ENCODE measurements at places on chromosomes 3 and 15.

DNA sequence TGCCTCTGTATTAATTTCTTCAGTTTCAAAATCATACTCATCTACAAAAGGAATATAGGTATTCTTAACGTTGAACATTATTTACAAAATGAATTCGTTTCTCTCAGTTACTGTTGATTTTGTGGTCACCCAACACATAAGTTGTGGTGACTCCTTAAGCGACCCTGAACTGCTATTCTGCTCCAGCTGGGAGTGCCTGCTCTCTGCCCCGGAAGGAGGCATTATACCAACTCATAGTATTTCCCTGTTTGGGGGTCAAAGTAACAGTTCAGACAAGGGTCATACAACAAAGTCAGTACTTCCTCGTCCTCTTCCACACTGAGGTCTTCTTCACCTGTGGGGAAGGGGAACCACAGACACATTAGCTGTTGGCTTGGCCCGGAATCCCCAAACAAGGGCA lies 75.7 kb upstream of the FAM3D start:
- no peak for DNase-seq

GRCh38 chr3:123180791-123181190 lies 21.0 kb upstream of the SEC22A start:
- DNase-seq = no peak

GRCh38 chr15:42133886-42134502 lies 22.4 kb downstream of the PLA2G4F start:
- peak; percentile 82 for DNase-seq

GRCh38 chr3:30864836-30865235 lies 29.6 kb downstream of the GADL1 start:
- DNase-seq = no peak

DNA sequence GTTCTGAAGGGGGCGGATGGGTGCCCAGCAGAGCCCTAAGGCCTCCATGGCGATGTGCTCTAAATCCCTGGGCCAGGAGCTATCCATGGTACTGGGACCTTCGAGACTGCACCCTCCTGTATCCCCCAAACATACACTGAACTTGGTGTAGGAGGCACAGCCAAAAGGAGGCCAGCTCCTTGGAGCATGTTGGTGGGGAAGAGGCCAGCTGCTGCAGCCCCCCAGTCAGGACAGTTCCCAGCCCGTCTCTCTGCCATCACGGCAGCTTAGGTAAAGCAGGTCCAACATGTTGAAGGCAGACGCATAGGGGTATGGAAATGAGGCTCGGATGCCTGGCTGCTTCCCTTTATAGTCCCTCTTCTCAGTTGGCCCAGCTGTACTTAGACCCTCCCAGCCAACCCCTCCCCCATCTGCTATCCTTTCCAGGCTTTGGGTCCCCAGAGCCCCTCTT lies 1.8 kb downstream of the CAMKV start:
- peak; percentile 85 for DNase-seq

DNA sequence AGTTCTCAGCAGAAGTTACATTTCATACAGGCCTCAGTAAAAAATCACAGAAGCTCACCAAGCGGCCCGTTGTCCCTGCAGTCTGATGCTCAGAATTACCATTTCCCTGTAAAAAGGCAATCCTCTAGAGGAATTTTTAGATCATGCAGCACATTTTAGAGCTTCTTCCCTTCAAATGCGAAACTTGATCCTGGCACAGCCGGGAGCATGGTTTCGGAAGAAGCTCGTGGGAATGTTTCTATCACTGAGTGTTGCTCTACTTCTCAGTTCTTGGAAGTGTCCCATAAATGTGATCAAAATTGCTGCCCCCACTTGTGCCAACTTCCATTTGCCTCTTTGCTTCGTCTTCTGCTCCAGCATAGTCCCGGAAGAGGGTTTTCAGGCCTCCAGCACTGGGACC lies 3.8 kb upstream of the H1-8 start:
- DNase-seq = no peak

DNA sequence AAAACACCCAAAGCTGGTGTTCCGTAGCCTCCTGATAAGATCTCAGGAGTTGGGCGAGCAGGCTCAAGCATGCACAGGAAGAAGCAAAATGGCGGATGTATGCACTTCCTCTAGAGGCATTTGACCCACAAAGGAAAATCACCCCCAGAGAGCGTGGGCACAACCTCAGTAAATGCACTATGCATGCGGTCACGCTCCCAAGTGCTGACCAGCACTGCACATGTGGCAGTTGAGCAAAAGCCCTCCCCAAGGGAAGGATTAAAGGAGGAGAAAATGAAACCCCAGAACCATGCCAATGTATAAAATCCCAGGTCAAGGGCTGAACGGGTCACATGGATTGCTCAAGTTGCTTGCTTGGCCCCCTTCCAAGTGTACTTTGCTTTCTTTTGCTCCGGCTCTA lies 289.4 kb upstream of the IGF1R start:
- DNase-seq = no peak

DNA sequence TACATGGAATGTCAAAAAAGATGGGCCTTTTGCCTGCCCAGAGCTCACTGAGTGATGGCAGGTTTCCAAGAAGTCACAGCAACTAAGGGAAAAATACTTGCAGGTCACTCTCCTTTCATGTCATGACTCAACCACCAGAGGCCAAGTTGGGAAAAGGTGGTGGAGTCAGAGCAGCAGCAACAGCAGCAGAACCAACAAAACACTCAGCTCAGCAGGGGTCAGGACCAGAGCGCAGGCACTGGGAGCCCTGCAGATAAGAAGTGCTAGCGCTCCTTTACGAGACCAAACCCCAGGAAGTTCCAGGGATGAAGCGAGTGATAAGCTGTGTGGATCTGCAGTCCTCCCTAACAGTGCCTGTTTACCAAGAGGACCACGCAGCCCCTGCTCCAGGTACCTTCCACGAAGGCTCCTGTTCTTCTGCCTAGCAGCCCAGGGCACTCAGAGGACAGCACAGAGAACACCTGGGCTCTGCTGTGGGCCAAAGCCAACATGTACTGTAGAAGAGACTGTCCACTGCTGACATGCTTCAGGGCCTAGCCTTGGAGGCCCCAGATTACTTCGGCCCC lies 26.0 kb downstream of the POC1A start:
- peak; percentile 96 for DNase-seq

DNA sequence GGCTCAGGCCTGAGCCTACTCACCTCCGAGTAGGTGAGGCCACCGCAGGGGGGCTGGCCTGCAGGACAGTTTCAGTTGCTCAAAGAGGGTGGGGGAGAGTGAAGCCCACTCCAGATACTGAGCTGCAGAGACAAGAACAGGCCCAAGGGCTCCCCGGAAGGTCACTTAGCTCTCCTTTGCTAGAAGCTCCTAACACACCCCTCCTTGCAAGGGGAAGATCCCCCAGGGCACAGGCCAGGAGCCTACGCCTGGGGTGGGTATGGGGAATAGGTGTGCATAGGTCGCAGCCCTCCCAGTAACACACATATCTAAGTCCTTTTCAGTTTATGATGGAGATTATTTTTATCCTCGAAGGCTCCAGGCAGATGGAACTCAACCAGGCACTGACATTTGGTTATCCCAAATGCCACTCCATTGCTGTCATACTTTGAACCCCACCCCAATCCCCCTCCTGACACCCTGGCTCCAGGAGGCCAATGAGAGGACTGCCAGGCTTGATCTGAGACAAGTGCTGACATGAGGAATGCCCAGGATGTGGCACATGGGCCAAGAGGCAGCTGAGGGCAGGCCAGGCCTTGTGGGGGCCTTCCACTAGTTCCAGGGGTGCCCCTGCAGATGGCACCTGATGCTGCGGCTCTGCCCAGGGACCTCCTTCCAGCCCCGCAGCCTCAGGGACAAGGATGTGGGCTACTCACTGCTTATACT lies 1.1 kb upstream of the MUSTN1 start:
- DNase-seq = no peak

DNA sequence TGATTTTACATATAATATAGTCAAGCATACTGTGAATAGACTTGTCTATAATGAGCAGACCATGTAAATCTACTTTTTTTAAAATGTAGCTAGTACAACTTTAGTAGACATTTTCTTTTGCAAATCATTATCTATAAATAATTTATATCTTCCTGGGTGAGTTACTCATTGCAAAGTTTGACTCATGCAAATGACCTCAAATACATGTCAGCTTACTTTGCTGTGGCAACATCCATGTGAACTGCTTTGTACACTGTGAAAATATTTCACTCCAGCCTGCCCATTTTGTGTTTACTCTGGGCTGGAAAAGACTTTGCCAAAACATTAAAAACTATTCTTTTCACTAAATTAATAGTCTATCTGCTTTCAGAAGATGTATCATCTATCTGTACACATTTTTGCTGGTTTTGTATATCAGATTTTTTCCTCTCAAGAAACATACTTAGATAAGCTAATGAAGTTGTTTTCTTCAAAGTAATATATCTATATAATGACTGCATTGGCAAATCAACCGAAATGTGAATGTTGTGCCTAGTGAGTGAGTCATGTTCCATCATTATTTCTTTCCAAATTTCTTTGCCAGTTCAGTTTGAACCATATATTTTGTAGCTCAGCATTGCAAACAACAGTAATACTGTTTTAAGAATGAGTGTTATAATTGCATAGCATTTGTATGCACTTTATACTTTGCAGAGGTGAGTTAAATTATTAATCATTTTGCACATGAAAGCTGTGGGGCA lies 26.5 kb downstream of the IGSF10 start:
- no peak for DNase-seq

GRCh38 chr3:11908981-11909698 lies 62.5 kb upstream of the TAMM41 start:
- DNase-seq = no peak

- no peak for DNase-seq
These were observed 3.1 kb downstream of the ATP10A start for GRCh38 chr15:25859838-25860645.

- no peak for DNase-seq
These were observed 65.8 kb upstream of the PLCL2 start for GRCh38 chr3:16818945-16819344.

DNA sequence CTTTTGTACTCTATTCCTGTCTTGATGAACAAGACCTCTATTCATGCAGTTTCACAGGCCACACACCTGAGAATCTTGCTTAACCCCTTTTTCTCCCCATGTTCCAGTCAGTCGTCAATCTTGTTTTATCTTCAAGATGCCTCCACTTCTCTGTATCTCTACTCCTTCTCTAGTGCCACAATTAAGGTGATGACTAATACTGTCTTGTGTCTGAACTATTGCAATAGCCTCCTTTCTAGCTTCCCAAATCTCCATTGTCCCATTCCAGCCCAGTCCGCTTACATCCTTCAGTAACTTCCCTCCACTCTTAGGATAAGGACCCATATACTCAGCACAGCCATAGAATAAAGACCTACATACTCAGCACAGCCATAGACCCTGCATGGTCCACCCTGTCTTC lies 24.7 kb downstream of the CHST14 start:
- DNase-seq = no peak

GRCh38 chr15:66180531-66181097 lies 72.9 kb downstream of the MEGF11 start:
- DNase-seq = no peak

DNA sequence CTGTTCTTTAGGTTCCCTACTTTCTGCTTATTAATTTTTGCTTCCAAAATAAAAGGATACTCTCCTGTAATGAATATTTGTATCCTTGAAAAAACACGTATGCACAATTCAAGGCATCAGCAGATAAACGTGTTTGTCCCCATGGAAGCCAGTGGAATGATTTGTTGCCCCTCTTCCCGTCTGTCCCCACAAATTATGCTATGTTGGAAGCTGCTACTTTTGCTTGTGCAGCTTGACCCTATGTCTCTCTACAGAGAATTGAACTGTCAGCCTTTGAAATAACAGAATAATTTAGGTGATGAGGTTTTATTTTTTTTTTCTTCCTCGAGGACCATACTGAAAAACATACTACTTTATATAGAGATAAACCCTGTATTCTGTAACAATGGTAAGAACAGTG lies 401.5 kb upstream of the GOLIM4 start:
- no peak for DNase-seq

GRCh38 chr3:13598926-13599886 lies 50.3 kb downstream of the FBLN2 start:
- peak; percentile 61 for DNase-seq

- peak; percentile 44 for DNase-seq
These were observed 110.8 kb downstream of the TNIK start for GRCh38 chr3:171349392-171349791.

DNA sequence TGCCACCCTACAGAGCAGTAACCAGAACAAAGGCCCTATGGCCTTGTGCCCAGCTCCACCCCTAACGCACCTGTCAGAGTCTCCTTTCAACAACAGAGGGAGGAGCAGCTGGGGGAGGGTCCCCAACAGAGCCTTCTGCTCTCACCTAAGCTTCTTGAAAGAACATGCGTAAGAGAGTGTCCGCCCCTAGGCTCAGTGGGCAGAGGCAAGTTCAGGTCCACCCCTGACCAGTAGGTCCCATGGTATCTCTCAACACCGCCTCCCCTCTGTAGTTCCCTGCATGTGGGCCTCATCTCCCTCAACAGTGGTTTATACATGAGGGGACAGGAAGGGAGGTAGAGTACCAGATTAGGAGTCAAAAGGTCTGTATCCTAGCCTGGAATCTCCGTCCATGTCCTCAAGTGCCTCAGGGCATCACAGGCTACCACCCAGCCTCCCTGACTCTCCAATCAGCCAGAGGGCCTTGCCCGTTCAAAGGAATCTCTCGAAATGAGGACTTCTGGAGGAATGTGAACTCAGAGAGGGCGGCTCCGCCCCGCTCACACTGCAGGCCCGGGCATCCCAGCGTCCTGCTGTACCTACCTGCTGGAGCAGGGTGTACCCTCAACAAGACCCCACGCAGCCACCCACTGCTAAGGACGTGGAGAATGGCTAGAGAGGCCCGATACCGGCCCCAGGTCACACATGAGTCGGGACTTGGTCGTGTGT lies 680 bp downstream of the POC1A start:
- DNase-seq = peak; percentile 93

DNA sequence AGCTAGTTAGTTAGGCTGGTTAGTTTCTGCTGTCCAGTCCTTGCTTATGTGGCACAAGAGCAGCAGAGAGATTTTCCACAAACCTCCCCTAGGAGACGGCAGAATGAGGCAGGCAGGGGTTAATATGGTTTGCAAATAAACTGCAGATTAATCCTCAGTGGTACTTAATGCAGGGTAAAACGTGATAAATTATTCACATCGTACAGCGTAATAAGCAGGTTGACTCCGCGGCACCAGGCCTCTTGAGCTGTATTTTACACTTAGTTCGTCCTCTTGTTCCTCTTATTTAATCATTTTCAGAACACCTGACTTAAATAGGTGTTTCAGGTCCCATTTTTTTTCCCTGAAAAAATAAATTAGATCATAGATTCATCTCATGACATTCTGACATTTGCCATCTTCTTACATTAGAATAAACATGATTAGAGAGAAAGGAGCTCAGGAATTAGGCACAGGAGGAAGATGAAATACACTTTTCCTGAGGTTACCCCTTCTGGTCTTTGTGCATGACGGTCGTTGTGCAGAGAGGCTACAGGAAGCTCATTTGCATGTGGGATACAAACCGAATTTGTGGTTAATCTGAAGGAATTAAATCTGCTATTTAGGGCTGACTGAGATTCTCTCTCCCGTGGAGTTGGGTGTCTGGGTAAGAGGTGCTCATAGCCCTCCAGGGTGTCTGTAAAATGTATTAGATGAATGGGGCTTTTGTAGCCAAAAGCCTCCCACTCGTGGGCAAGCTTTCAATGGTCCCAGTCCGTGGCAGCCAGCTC lies 27.1 kb upstream of the VPS8 start:
- DNase-seq = no peak

GRCh38 chr15:70091726-70092463 lies 5.8 kb downstream of the TLE3 start:
- DNase-seq = peak; percentile 87

All from mesendoderm (in vitro differentiated cells).